HEK293T (cell line): ENCODE measurements at places on chromosomes 4 and X.

- DNase-seq, result no peak
Measured at GRCh38 chrX:2897311-2897689, 31.8 kb downstream of the ARSD start.

DNA sequence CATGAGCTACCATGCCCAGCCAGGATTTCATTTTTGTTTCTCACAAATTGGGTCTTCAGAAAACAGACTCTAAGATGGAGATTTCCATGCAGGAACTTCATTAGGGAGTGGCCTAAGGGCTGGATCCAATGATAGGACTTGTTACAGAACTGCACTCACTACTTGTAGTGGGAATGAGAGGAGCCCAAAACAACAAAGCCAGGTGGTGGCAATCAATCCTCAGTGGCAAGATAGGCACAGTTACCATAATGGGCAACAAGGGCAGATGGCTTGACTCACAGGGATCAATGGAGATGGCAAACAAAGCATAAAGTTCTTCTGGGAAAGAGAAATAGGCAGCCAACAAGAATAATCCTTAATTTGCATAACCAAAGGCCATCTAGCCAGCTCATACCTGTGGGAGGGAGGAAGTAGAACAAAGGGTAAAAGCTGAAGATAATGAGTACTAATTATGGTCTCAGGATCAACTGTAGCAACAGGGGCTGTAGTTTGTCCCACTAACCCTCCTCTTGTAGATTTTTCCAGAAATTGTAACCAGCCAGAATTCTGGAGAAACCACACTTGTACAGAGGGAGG is 72.8 kb upstream of the MAPK10 start:
- no peak for DNase-seq

DNA sequence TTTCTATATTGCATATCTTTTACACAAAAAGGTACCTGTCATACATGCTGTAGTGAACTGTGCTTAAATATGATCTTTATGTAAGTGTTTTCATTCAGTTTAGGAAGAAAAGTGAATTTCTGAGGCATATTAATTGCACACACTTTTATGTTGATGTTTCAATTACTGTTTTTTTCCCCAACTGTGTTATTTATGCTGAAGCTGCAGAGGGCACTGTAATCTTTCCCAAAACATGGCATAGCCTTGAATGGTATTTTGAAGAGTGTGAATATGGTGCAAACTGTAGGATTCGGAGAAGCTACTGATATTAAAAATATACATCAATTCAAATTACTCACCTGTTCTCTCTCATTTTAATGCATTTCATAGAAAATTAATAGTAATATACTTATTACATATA is 6.0 kb upstream of the CENPE start:
- DNase-seq, result no peak

DNA sequence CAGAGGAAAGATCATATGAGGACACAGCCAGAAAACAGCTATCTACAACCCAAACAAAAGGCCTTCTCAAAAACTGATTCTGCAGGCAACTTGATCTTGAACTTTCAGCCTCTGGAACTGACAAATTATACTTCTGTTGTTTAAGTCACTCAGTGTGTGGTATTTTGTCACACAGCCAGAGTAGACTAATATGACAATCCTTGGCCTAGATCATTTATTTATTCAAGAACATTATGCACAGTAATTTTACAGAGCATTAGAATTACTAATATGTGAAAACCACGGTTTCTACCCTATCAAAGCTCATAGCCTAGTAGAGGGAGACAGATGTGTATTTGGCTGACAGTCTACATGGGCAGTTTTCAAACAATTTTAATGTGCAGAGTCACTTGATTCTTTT is 167.8 kb upstream of the PCDH18 start:
- no peak for DNase-seq

DNA sequence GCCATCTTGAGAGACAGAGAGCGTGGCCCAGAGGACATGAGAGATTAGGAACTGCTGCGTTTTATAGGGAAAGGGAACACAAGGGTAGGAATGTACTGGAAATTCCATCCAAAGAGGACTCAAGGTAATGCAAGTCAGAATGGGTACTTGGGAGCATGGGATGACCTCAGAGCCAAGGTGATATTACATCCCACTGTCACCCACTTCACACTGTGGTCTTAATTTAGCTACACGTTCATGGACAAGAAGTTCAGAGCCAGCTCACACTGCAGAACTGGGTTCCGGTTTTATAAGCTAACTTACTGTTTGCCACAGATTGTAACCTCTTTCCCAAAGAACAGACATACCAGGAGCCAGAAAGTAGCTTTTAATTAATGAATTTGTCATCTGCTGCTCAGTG is 244.7 kb downstream of the CBR4 start:
- DNase-seq, result no peak

GRCh38 chr4:123528501-123529277 is 132.1 kb downstream of the SPRY1 start:
- DNase-seq, result no peak

- no peak for DNase-seq
Measured at GRCh38 chrX:150036181-150036580, 97.9 kb upstream of the EOLA2 start.

- no peak for DNase-seq
Measured at GRCh38 chr4:91681544-91681943, 622.2 kb upstream of the GRID2 start.

DNA sequence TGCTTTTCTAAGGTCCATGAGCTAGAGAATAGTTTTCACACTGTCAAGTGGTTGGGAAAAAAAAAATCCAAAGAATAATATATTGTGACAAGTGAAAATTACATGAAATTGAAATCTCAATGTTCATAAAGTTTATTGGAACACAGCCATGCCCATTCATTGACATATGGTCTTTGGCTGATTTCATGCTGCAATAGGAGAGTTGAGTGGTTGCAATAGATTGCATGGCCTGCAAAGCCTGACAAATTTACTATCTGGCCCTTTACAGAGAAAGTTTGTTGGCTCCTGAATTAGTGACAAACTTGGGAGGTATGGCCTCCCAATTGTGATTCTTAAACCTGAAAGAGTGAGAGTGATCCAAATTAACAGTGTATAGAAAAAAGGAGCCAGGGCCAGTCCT is 115.5 kb upstream of the FAM9C start:
- DNase-seq, result no peak

DNA sequence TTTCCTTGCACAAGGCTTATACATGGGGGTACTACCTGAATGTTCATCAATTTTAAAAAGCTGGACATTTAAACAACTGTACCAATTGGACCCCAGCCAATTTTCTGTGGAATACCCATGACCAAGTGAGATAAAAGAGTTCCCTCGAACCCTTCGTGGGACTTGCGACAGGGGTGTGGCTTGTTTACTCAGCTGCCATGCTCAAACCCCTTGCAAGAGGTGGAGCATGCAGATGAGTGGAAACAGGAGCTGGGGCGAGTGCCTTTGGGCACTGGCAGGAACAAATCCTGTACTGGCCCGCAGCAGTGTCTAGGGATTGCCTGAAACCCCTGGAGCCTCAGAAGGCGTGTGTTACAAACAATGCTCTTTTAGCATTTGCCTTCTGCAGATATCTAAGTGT is 144.2 kb downstream of the PDHA2 start:
- no peak for DNase-seq

DNA sequence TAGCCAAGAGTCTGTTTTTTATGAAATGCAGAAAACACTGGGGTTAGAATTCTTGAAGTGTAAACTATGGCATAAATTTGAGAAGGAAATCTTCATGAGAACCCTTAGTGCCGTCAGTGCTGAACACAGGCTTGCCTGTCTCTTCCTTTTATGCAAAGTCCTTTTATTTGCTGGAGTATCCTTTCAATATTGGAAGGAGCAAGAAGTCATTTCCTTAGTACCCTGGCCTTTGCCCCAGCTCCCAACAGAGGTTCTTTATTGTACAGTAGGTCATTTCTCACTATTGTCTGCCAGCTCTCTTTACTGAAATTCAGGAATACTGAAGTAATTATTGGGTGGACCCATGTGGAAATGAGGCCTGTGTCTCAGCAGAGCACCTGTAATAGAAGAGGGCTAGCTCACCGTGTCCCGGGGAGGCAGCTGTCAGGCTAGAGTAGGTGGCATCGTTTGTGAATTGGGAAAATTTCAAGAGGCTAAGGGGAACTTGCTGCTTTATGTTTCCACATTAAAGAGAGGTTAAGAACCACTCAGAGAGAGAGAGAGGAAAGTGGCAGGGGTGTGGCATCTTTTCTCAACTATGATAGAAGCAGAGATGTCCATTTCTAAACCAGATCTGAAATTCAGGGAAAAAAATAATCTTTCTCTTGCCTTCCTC is 8.7 kb downstream of the FHDC1 start:
- no peak for DNase-seq

GRCh38 chrX:71994601-71995000 is 84.0 kb downstream of the NHSL2 start:
- no peak for DNase-seq

DNA sequence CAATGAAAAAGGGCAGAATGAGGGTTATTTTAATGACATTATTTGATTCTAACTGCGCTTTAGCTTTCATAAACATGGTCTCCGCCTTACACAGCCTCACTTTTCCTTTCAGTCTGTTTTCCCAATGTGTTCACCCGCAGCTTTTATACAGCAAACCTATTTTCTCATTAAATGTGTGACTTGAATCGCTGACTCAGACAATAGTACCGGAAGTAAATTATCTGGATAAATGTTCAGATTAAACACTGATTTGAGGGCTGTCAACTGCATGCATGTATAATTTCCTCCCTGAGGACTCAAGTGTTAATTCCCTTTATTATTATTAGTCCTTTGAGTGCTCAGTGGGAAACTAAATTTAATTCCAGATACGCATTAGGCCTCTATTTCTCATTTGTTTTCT is 117.3 kb downstream of the FAM133A start:
- DNase-seq, result no peak

GRCh38 chr4:42482516-42483327 is 85.4 kb downstream of the SHISA3 start:
- DNase-seq, result no peak

GRCh38 chrX:15947648-15948317 is 93.2 kb upstream of the AP1S2 start:
- DNase-seq, result no peak

GRCh38 chrX:72048510-72049455 is 82.9 kb downstream of the RTL5 start:
- DNase-seq, result no peak

DNA sequence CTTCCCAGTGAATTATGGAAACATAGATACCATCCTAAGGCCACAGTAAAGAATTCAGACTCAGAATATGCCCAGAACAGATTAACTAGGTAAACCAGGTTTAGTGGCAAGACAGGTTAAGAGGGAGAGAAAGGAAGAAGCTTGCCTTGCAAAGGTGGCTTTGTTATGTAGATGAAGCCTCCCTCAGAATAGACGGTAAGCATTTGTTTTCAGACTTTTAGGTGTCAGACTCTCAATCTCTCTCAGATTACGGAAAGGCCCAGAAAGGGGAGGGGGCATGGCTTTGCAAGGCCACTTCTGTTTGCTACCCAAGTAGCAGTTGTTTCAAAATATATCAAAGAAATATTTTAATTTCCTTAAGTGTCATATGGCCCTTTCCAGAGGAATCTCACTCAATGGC is 457.1 kb upstream of the BOD1L1 start:
- DNase-seq, result no peak

- DNase-seq, result no peak
Measured at GRCh38 chr4:129950217-129950616, 854.3 kb downstream of the C4orf33 start.

DNA sequence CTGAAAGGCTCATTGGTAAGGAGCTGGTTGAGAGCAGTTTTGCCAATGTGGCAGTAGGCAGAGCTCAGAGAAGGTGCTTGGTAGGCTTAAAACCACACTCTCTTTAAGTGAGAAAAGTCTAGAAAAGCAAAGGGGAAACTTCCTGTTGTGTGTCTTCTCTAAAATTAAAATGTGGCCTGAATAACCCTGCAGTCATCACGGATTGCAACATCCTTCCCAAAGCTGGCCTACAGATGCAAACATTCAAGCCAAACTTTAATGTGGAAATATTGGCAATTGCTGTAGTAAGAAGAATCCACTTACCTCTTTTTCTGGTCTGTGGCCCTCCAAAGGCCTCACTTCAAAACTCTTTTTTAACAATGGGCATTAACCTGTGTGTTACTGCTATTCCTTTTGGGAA is 348.5 kb downstream of the OPHN1 start:
- no peak for DNase-seq

DNA sequence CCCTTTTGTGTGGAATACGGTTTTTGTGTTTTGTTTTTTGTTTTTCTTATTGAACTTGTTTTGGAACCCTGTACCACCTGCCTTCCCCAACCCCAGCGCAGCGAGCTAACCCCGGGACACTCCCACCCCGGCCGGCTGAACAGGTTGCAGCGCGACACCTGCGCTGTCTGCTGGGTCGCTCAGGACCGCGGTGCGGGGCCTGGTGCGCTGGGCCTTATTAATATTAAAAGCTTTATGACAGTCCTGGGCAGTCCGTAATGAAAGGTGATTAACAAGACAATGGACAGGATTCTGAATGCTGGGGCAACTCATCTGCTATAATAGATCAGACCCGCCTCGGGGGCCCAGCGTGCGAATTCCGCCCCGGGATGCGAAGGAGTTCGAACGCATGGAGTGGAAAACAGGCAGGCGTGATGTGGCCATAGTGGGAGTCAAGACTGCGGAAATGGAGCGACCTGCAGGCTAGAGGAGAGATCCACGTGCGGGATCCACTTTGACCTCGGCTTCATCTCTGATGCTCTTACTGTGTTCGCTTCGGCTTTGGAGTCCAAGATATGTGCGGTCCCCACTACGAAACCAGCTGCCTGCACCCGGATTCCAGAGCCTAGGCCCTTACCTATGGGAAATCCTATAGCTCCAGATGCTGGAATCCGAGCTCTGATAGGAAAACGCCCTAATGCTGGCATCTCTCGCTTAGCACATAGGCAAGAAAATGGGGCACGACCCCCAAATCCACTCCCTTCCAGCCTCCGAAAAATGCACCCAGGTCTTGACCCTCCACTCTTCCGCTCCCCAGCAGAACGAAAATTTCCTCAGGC is 69.0 kb upstream of the TMEM33 start:
- DNase-seq, result no peak

DNA sequence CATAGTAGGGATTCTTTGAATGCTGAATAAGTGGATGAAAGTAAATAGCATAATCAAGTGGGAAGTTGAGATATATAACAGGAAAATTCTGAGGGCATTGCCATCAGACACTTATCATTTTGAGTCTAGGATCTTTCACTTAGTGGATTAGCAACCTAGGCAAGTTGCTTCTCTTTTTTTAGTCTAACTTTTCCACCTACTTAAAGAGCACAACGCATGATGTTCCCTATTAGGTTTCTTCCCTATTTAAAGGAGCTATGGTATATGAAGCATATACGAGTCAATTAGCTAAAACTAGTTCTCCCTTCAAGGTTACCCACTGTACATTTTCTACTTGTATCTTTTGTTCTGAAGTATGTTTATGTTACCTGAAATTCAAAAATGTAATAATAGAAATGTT is 67.1 kb upstream of the HS3ST1 start:
- DNase-seq, result no peak

GRCh38 chrX:55026143-55026542 is 4.6 kb downstream of the ALAS2 start:
- no peak for DNase-seq
